ENCODE measurements at places on chromosomes 13 and 19.

DNA sequence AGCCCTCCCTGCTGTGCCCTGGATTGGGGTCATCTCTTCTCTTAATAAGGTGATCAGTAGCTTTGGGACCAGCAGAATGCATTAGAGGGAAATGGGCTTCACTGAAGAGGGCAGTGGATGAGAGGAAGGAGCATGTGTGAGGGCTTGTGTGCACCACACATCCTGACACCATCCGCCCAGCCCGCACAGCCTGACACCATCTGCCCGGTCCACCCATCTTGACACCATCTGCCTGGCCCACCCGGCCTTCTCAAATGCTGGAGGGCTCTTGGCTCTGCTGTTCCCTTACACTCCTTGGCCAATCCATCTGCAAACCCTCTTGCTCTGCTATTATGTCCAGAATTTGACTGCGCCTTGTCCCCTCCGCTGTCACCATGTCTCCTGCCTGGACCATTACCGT is 41.8 kb downstream of the BICRA start:
- DNase-seq: no peak

- no peak for DNase-seq
Observed at GRCh38 chr13:31105020-31105795, 56.5 kb downstream of the HSPH1 start.

- no peak for DNase-seq
Observed at GRCh38 chr19:23867895-23868294, 46.8 kb upstream of the ZNF726 start.

GRCh38 chr13:91639330-91639729 is 240.9 kb downstream of the GPC5 start:
- no peak for DNase-seq

DNA sequence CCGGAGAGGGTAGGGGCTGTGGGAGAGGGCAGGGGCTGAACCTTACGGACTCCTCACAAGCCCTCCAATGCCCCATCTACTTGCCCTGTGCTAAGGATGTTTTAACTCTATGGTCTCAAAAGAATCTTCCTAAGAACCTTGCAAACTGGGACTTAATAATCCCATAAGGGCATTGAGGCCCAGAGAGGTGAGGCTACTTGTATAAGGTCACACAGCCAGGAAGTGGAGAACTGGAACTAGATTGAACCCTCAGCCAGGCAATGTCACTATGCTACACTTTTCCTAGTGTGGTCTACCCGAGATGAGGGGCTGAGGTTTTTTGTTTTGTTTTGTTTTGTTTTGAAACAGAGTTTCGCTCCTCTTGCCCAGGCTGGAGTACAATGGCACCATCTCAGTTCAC is 10.5 kb upstream of the APOC4 start:
- no peak for DNase-seq

- no peak for DNase-seq
Observed at GRCh38 chr13:74929436-74929835, 552.5 kb downstream of the TBC1D4 start.

GRCh38 chr13:83449668-83450395 is 432.4 kb downstream of the SLITRK1 start:
- no peak for DNase-seq

GRCh38 chr13:26585136-26585535 is 27.7 kb downstream of the WASF3 start:
- DNase-seq: no peak

- no peak for DNase-seq
Observed at GRCh38 chr19:9700229-9700981, 25.5 kb upstream of the ZNF562 start.

DNA sequence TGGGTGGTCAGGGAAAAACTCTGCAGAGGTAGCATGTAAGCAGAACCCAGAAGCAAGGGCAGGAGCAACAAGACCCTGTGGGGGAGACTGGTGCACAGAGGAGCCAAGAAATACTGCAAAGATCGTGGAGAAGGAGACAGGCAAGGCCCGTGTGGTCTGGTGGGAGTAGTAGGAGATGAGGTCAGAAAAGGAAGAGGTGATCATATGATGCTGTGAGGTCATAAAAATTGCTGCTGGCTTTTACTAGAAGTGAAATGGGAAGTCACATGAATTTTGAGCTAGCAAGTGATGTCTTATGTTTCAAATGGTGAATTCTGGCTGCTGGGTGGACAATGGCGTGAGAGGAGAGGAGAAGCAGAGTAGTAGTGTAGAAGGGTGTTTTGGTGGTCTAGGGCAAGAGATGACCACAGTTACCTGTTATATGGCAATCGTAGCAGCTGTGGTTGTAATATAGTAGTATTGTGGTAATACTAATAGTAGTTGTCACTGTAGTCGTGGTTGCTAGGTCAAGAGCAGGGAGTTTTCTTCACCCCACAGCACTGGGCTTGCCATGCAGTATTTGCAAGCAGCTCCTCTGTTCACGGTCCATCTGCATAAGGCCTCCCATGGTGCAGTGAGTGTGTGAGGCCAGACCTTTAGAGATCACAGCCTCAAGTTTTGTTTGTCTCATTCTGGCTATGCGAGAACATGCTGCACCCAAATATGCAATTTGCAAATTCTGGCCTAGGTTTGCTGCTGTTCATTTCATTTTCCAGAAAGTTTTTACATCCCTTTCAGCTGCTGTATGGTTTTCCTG is 205.0 kb downstream of the TSHZ3 start:
- no peak for DNase-seq

DNA sequence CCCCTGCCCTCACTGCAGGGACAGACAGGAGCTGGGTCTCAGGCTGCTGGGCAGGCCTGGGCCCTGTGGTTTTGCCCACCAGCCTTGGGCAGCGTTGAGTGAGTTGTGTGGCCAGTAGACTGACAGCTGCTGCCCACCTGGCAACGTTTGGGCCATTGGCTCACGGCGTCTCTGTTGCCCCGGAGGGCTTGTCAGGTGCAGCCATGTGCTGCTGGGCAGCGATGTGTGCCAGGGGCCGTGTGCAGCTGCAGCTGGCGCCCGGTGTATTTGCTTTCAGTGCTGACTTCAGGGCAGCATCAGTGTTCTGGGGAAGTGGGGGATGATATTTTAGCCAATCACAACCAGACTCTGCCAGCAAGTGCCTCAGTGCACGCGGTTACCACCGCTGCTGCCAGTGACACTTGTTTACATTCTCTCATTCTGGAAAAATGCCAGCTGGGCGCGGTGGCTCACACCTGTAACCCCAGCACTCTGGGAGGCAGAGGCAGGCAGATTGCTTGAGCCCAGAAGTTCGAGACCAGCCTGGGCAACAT is 10.6 kb downstream of the FZR1 start:
- no peak for DNase-seq

DNA sequence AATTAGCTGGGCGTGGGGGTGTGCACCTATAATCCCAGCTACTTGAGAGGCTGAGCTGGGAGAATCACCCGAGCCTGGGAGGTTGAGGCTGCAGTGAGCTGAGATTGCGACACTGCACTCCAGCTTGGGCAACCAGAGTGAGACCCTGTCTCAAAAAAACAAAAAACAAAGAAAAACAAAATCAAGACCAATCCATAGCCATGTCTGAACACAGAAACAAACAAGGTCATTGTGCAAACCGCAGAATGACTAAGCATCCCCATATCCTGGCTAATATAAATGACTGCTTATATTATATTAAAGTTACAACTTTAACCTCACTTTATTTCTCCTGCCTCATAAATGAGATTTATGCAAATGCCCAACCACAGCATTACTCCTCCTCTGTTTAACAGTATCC is 2.3 kb upstream of the LYPD3 start:
- no peak for DNase-seq

GRCh38 chr19:3136684-3137055 is 837 bp downstream of the GNA15 start:
- no peak for DNase-seq

- DNase-seq: no peak
Observed at GRCh38 chr19:50244695-50245094, 41.3 kb downstream of the MYH14 start.
